ENCODE measurements at places on chromosomes 4 and X. TPM values are rescaled to one million over a fixed set of nuclear protein-coding genes. Genes with fewer than 3 reads are reported as not detected.

Gene REELD1
- 0.25 TPM for total RNA-seq

DNA sequence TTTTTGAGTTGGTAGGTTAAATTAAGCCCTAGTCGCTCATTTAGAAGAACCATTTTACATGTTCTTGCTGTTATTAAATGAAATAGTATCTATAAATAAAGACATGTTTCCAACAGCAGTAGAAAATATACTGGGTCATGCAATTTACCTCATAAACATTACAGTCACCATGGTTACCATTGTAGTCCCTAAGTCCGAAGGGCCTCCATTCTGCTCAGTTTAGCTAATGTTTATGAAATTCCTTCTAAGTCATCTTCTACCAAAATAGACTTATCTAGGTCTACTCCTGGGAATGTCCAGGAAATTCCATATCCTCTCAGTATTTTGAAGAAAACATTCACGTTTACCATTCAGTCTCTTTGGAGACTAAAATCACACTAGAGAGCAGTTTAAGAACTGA lies 292.5 kb upstream of the DCAF8L1 start:
- H3K27me3 ChIP-seq = no peaks in the 10 kb centered on the region
- H3K4me1 ChIP-seq = no peaks in the 10 kb centered on the region
- H3K27ac ChIP-seq = no peak overlapping the region
- H3K36me3 ChIP-seq = no peaks in the 10 kb centered on the region
- no peak for DNase-seq
- no peak overlapping the region for H3K4me3 ChIP-seq

DNA sequence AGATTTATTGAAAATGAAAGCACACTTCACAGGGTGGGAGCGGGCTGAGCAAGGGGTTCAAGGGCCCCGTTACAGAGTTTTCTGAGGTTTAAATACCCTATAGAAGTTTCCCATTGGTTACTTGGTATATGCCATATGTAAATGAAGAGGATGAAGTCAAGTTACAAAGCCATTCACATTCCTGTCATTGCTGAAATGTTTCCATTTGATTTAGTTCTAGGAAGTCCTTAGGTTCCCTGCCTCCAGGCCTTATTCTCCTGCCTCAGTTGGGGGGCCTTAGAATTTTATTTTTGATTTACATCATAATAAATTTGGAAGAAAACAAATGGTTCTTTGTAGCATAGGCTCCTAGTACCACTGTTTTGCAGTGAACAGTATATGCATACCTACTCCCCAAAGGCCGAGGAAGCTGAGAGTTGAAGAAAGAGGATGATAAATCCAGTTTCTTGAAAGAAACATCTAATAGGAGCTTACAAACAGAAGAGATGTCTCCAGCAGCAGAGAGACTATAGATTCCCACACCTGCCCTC lies 31.8 kb downstream of the SERTM2 start:
- H3K36me3 ChIP-seq = no peaks in the 10 kb centered on the region
- DNase-seq = no peak
- H3K27me3 ChIP-seq = no peaks in the 10 kb centered on the region
- no peak overlapping the region for H3K4me3 ChIP-seq

- H3K4me1 ChIP-seq = no peaks in the 10 kb centered on the region
- H3K36me3 ChIP-seq = no peaks in the 10 kb centered on the region
- 0 out of 2 replicates have a peak, but pooled peaks cover 8% of the 10 kb centered on the region for H3K27me3 ChIP-seq
- no peak overlapping the region for H3K27ac ChIP-seq
Observed at GRCh38 chr4:139913995-139914598, 239.9 kb downstream of the MAML3 start.
